ENCODE measurements at places on chromosomes 3 and 15.

DNA sequence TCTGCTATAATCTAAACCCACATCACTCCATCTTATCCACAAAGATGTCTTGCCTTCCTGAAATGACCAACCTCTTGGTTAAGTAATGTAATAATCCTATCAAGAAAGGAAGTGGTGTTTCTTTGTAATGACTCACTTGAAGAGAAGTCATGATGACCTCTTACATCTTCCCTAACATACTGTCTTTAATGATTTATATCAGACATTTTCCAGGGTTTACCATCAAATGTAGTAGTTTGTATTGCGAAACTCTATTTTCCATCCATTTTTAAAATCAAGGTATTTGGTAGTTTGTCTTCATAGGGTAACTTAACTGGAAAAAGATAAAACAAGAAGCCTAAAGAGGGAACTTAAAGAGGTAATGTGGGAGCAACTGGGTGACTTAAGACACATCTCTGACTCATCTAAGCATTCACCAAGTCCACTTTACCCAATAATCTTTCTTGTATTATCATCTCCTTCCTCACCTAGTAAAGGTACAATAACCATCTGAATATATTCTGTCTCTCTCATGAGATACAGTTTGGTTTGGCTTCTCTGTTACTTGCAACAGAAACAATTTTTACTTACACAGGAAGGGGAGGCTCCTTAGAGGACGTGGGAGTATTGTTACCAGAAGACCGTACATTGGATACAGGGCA lies 5.7 kb upstream of the MAPK6 start:
- DNase-seq, result no peak

DNA sequence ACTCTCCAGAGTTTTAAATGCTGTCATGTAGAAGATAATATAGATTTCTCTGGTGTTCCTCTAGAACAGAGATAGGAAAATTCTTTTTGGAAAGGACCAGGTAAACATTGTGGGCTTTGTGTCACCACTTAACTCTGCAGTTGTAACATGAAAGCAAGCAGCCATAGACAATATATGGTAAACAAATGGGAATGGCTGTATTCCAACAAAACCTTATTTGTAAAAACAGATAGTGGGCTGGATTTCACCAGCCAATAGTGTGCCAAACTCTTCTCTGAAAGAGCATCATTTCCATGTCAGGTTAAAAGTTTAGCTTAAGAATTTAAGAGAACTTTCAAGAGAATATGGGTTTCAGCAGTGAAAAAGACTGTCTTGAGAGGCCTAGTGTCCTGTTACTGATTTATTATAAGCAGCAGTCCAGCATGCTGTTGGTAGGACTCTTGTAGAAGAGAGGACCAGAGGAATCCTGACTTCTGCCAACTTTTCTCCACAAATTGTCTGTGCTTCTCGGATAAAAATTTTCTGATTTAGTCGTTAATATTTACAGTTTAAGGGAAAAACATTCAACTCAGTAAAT lies 107.7 kb downstream of the TCF12 start:
- no peak for DNase-seq

- DNase-seq, result no peak
Measured at GRCh38 chr3:50574444-50574831, 5.1 kb downstream of the HEMK1 start.

DNA sequence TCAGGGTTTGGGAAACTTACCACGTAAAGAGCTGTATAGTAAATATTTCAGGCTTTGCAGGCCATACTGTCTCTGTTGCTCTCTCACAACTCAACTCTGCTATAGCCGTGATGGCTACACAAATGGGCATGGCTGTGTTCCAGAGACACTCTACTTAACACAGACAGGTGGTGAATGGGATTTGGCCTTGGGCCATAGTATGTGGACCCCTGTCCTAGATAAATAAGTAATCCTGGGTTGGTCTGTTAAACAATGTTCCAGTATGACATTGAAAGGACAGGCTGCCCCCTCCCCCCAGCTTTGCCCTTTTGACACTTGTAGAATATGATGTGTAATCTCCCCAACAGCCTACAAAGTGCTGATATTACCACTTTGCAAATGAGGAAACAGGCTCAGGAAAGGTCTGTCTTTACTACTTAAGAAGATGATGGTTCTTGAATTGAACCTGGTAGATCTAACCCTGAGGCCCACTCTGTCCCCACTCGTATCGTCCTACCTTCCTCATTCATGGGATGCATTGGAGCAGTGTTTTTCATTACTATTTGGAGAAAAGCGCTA lies 38.4 kb downstream of the SLCO3A1 start:
- no peak for DNase-seq

DNA sequence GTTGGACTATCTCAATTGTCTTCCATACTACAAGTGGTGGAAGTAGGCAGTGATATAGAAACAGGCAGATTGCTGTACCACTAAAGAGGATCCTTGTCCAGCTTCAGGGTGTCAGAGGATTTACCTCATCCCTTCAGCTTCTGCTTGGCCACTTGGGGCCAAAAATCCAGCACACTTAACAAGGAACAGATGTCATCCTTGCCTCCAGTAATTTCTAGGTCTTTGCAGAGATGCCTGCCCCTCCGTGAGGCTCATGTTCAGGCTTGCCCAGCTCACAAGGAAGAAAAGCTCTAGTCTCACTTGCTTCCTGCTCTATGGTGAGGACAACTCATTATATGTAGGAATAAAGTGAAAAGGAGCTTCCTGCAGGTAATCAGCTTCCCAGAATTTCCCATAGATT lies 510.3 kb downstream of the EPHA3 start:
- DNase-seq, result no peak

DNA sequence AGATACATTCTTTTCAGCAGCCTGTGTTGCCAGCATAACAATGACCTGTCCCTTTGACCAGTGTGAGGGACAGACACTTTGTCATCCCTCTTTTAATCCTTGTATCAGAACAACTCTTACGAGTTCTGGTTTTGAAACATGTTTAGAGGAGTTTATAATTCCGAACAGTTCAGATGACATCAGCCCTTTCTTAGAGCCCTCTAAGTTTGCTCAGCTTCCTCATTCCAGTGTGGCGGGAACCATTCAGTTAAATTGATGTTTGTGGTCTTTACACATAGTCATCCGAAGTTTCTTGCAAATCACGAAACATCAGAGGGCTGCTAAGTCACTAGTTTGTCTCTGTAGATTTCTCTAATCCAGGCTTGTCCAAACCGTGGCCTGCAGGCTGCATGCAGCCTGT lies 102.5 kb downstream of the AKAP13 start:
- no peak for DNase-seq

DNA sequence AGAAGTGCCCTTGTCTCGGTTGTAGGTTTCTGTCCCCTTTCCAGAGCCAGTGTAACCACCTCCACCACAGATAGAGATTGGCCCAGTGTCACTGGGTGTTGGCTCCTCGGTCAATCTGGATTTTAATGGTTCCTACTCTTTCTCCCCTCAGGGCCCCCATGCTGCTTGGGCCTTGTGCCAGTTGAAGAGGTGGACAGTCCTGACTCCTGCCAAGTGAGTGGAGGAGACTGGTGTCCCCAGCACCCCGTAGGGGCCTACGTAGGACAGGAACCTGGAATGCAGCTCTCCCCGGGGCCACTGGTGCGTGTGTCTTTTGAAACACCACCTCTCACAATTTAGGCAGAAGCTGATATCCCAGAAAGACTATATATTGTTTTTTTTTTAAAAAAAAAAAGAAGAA lies 75.2 kb downstream of the BOC start:
- no peak for DNase-seq

- DNase-seq, result no peak
Measured at GRCh38 chr3:29408676-29409075, 127.8 kb downstream of the RBMS3 start.

DNA sequence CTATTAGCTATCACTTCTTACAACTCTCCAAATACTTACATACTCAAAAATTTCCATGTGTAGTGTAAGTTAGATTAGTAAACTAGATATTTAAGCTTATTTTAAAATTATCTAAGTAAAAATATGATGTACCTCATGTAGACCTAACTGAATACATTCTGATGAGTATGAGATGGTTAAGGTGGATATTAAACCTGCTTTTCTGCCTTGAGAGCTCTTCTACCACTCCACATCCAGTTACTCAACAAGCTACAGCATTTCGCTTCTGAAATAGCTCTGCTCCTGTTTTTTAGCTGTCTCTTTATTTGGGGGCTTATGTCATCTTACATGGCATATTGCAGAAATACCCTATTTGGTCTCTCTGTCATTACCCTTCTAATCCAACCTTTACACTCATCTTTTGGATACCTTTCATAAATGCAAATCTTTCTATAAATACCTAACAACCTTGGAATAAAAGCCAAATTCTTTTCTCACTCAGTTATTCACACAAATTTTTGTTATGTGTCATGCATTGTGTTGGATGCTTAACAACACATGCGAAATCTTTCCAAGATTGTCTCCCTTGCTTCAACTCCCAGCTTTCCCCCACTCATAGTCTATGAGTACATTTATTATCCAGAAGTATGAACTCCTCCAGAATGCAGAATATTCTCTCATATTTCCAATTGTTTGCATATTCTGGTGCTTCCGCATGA lies 92.0 kb downstream of the ALCAM start:
- no peak for DNase-seq

- no peak for DNase-seq
Measured at GRCh38 chr3:51845129-51845528, 16.3 kb upstream of the IQCF2 start.

DNA sequence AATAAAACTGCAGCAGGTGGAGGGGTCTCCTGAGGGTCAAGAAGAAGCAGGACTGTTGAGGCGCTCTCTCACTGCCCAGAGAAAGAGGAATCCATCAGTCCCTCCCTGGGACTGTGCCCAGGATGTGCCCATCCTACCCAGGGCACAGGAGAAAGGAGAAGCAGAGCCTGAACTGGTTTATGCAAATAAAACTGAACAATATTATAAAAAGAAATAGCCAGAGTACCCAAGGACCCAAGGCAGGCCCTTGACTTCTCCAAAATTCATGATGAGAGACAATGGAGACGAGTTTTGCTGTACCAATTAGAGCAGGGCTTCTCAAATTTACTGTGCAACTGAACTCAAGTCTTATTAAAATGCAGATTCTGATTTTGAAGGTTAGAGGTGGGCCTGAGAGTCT lies 211.0 kb downstream of the IGSF11 start:
- no peak for DNase-seq

DNA sequence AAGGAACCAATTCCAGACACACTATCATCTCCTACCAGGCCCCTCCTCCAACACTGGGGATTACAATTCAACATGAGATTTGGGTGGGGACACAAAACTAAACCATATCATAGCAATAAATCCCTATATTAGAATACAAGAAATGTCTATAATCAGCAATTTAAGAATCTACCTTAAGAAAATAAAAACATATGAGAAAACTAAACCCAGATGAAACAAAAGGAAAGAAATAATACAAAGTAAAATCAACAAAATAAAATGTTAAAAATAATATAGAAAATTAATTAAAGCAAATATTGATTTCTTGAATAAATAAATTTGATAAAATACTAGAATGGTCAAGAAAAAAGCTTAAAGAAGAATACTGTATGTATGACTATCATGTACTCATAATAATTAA lies 6.1 kb upstream of the OSTN start:
- DNase-seq, result no peak

DNA sequence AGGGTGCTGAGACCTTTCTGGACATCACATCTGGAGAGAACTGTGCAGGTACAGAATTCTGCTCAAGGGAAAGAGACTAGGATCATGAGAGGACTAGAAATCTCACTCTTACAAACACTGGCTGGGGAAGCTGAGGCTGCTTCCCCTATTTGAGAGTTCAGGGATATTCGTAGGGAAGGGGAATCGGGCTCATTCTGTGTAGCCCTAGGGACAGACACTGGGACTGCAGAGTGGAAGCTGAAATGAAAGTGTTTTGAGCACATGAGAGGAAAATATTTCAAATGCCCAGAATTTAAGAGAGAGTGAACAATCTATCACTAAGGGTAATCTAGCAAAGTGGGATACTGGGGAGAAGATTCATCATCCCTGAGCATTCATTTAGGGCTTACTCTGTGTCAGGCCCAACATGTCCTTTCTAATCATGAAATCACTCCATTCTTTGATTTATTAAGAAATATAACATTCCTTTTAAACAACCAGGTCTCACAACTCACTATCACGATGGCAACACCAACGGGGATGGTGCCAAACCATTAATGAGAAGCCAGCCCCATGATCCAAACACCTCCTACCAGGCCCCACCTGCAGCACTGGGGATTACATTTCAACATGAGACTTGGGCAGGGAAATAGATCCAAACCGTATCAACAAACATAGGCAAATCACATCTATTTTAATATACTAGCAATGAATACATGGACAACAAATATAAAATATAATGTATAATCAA lies 63.0 kb downstream of the CPN2 start:
- DNase-seq, result no peak

DNA sequence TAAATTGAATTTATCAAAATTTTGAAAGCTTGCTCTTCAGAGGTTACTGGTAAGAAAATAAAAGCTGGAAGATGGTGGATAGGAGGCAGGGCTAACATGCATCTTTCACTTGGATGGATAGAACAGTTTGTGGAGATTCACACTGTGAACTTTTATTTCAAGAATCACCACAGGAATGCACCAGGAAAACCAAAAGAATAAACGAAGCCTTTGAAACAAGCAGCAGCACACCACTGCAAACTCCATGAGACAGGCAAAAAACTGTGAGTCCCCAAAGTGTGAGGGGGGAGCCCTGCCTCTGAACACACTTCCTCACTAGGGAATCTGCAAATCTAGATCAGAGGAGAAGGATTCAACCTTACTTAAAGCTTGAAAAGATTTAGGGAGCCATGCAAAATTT lies 122.2 kb downstream of the RTP4 start:
- DNase-seq, result no peak

- no peak for DNase-seq
Measured at GRCh38 chr3:133821767-133822638, 16.4 kb downstream of the SRPRB start.

- DNase-seq, result peak; percentile 84
Measured at GRCh38 chr3:139677388-139678155, at the start of gene NMNAT3. NMNAT3 (minus strand) TSS chr3:139677972; CDS start chr3:139627724, 50,248 bp downstream.

DNA sequence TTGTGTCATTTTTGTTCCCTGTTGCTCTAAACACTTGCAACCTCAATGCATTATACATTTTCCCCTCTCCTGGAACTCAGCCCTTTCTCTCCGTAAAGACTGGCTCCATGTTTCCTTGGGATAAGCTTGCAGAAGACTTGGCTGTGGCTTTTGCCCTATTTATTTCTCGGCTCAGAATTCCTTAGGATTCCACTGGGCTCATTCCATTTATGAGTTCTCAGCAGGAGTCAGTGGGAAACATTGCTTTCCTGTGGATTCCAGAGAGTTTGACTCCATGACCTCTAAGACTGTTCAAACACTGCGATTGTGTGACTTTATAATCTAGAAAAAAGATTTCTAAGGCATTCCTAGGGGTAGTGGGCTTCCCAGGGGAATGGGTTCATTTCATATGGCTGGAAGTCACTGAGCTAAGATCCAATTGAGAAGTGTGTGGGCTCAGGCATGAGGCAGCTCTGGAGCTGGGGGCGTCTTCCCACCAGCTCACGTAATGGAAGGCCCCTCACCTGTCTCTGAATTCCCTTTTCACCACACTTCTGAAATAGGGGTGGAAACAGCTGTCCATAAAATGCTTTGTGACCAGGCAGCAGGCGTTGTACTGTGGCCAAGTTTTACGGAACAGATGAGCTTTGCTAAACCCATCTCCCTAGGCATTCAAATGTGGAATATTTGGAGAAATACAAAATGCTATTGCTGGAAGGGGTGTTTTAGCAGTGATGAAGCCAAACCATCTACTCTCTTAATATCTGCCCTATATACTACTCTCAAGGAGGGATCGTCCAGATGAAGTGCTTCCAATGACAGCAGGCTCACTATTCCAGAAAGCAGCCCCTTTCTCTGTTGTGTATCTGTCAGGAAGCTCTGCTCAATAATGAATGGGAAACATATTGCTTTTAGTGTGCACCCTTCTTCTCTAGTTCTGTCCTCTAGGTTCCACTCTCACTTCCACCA lies 91.8 kb upstream of the BCL6 start:
- DNase-seq, result no peak

GRCh38 chr3:193271101-193271840 lies 30.2 kb downstream of the PLAAT1 start:
- no peak for DNase-seq
